Right cardiac atrium (tissue), 5 donors: ENCODE measurements at places on chromosomes 2 and 18. TPM values are rescaled to one million over a fixed set of nuclear protein-coding genes. Genes with fewer than 3 reads are reported as not detected.

GRCh38 chr2:5734859-5735520 lies 42.8 kb downstream of the SOX11 start:
- no peak for DNase-seq

ARL5A gene
- 93.3 TPM for total RNA-seq

ABCG8 gene
- total RNA-seq, result not detected

GRCh38 chr2:218028189-218028495 lies 25.3 kb upstream of the TNS1 start:
- DNase-seq, result no peak

UGT1A8 gene
- not detected for total RNA-seq

ATL2 gene
- total RNA-seq, result 37.4 TPM

GRCh38 chr2:152241948-152242729 lies 66.6 kb upstream of the STAM2 start:
- DNase-seq, result no peak

AGPS gene
- total RNA-seq, result 19.0 TPM
